HepG2 (cell line): ENCODE measurements at places on chromosomes 3 and 15.

GRCh38 chr3:196990601-196991007, 22.0 kb upstream of the PIGZ start:
- peak; percentile 43 for DNase-seq

DNA sequence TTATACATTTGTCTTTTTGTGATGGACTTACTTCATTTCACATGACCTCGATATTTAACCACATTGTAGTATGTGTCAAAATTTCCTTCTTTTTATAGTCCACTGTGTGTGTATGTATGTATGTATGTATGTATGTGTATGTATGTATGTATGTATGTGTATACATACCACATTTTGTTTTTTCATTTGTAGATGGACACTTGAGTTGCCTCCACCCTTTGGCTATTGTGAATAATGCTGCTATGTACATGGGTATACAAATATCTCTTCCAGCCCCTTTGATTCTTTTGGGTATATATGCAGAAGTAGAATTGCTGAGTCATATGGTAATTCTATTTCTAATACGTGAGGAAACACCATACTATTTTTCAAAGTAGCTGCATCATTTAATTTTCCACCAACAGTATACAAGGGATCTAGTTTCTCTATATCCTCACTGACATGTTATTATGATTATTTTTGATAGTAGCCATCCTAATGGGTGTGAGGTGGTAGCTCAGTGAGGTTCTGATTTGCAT, 228.2 kb downstream of the OPA1 start:
- DNase-seq, result no peak

GRCh38 chr15:101523560-101523940, 34.0 kb upstream of the PCSK6 start:
- DNase-seq, result peak; percentile 55

- no peak for DNase-seq
Measured at GRCh38 chr3:7615043-7615442, 754.1 kb downstream of the GRM7 start.

- no peak for DNase-seq
Measured at GRCh38 chr3:151552589-151552988, 91.7 kb upstream of the IGSF10 start.

GRCh38 chr15:78374436-78375393, 34.6 kb downstream of the CRABP1 start:
- peak; percentile 90 for DNase-seq

DNA sequence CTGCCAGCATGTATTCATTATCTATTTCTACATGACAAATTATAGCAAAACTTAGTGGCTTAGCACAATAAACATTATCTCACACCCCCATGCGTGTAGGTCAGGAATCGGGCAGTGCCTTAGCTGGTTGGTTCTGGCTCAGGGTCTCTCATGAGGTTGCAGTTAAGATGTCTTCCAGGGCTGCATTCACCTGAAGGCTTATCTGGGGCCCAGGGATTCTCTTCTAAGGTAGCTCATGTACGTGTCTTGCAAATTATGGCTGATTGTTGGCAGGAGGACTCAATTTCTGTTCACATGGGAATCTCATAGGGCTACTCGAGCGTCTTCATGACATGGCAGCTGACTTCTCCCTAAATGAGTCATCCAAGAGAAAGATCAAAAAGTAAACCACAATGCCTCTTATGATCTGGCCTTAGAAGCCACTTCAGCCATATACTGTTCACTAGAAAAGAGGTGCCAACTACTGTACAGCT, 42.9 kb upstream of the TSC22D2 start:
- DNase-seq, result no peak
